ENCODE measurements at places on chromosomes 7 and 10.
A peak's percentile ranks its signal among the peaks of the same experiment; 100 is the strongest.

DNA sequence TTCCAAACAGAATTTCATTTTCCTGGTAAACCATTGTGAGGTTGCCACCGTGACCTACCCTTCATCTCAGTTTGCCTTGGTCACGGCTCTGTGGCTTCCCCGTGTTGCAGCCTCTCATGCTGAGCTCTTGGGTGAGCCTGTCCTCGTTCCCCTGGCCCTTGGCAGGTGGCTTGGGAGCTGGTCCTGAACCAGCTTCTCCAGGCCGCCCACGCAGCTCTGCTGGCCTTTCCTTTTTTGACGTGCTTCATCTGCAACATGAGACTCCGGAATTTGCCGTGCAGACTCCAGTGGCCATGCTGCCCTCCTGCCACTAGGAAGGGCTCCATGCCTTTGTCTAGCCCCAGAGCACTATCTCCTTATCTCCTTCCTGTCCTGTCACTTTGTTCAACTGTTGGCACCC, 93.0 kb upstream of the NPS start:
- no peak overlapping the region for H3K4me3 ChIP-seq
- no peak overlapping the region for H3K27ac ChIP-seq
- H3K27me3 ChIP-seq = no peaks in the 10 kb centered on the region
- no peaks in the 10 kb centered on the region for H3K36me3 ChIP-seq

DNA sequence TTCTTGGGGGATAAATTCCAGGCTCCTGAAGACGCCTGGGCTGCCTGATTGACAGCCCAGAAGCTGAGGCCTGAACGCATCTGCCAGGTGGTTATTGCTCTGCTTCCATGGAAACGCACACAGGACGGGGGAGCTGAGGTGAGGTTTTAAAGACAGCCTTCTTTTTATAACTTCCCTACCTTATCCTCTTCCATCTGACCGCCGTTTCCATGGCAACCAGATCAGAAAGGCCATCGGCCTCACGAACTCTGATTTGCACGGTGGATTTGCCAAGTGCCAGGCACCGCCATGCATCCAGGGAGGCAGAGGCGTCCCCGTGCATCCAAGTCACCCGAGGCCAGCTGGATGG, 260.9 kb downstream of the ADARB2 start:
- H3K36me3 ChIP-seq = no peaks in the 10 kb centered on the region

- H3K27ac ChIP-seq = no peak overlapping the region
- no peak overlapping the region for H3K4me3 ChIP-seq
- no peaks in the 10 kb centered on the region for H3K36me3 ChIP-seq
- H3K27me3 ChIP-seq = no peaks in the 10 kb centered on the region
Measured at GRCh38 chr10:133475821-133476640, 22.3 kb downstream of the SCART1 start.

DNA sequence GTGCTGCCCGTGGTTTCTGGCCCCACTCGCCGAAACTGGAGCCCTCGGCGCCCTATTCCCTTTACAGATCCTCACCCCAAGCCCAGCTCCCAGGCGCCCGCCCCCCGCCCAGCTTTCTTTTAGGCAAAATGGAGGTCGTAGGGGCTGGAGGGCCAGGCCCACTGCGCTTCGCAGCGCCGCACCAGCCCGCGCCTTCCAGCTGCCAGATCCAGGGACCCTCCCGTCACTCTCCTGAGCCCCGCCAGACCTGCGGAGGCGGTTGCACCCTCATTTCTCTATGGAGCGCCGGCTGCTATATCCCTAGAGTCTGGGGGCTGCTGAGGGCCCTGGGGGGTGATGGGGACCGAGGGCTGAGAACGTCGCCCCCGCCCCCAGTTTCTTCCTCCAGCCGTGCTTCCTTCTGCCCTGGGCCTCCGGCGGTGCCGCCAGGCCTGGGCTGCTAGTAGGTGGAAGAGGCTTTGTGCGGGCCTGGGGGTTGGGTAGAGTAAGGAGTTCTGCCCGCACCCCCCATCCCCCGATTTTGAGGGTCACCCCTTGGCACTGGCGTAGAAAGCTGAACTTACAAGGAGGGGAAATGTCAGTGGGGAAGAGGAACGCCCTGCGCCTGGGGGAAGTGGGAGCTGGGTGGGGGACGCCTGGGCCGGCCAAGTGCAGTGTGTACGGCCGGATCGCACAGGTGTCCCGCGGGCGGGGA, 1.0 kb downstream of the GNB2 start:
- DNase-seq = no peak
- peak overlapping the region; percentile 92 for H3K4me3 ChIP-seq
- peak overlapping the region; percentile 75 for H3K27ac ChIP-seq

DNA sequence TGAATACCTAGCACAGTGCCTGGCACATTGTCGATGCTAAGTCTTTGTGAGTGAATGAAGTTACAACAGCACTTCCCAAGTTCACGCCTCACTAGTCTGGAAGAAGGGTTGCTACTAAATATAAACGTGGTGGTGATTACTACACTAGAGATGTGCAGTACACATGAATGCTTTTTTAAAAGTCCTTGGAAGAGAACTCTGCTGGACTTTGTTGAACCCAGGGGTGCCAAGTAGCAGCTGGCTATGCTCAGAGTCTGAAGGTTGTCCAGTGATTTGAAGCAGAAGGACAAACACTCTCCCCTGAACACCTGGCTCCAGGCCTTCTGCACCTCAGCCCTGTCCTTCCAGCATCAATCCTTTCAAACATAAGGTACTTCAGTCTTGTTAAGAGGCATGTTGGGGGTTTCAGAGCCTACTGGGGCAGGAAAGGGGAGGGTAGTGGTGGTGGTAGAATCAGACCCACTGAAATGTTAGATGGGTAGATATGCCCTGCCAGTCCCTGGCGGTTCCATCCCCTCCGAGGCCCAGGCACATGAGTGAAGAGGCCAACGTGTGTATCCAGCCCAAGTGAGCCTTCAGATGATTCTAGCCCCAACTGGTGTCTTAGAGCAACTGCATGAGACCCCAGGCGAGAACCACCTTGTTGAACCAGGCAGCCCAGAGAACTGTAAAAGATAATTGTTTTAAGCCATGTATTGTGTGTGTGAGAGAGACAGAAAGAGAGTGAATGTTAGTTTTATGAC, 94.4 kb downstream of the TAX1BP1 start:
- no peak overlapping the region for H3K27ac ChIP-seq
- no peak for DNase-seq
- H3K4me3 ChIP-seq = no peak overlapping the region

DNA sequence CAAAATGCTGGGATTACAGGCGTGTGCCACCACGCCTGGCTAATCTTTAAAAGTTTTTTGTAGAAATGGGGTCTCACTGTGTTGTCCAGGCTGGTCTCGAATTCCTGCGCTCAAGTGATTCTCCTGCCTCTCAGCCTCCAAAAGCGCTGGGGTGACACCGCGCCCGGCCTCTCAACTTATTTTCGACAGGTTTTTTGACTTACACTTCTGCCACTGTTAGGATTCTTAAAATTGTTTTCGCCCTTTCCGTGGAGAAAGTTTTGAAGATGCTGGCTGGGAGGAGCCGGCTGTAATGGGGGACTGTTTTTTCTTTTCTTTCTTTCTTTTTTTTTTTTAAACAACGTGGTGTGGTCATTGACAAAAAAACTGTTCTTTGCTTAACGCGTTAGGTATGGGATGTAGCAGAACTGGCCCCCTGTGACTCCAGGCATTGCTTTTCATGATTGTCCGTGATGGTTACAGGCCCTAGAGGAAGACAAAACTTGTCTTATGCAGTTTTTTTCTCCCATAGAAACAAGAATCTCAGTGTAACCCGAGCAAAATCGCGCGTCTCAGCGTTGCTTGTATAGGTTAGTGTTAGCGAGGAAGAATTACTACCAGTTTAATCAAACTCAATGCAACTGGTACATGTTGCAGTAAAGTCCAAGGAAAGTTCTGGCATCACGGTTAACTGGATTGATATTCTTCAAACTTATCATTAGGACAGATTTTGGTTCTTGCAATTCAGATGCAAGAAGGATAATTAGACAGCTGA, 72.2 kb downstream of the DAGLB start:
- peak overlapping the region; percentile 93 for H3K27ac ChIP-seq
- H3K27me3 ChIP-seq = no peaks in the 10 kb centered on the region
- H3K4me3 ChIP-seq = peak overlapping the region; percentile 96
- H3K36me3 ChIP-seq = peaks cover 37% of the 10 kb centered on the region
- H3K4me1 ChIP-seq = peaks cover 14% of the 10 kb centered on the region
- DNase-seq = no peak

DNA sequence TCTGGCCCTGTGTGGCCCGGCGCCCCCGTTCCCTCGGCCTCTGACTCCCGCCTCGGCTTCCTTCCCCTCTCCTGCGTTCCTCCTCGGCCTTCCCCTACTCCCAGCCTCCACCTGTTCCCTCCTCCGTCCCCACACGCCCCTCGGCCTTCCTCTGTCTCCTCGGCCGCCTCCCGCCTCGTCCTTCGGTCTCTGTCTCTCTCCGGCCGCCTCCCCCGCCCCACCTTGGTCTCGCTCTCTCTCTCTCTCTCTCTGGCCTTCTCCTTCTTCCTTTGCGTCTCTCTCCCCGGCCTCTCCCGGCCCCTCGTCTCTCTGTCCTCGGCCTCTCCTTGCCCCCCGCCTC, 588 bp downstream of the GET4 start:
- H3K4me3 ChIP-seq = peak overlapping the region; percentile 100
- H3K36me3 ChIP-seq = peaks cover 56% of the 10 kb centered on the region
- peak overlapping the region; percentile 38 for H3K27ac ChIP-seq
- no peaks in the 10 kb centered on the region for H3K27me3 ChIP-seq

- H3K27ac ChIP-seq = no peak overlapping the region
- peaks cover 21% of the 10 kb centered on the region for H3K4me1 ChIP-seq
- H3K36me3 ChIP-seq = no peaks in the 10 kb centered on the region
- no peak overlapping the region for H3K4me3 ChIP-seq
- H3K27me3 ChIP-seq = no peaks in the 10 kb centered on the region
Measured at GRCh38 chr7:98556288-98556687, 60.8 kb upstream of the NPTX2 start.

- no peaks in the 10 kb centered on the region for H3K27me3 ChIP-seq
- no peak overlapping the region for H3K27ac ChIP-seq
- no peaks in the 10 kb centered on the region for H3K4me1 ChIP-seq
- H3K36me3 ChIP-seq = no peaks in the 10 kb centered on the region
- no peak overlapping the region for H3K4me3 ChIP-seq
Measured at GRCh38 chr10:37865957-37866803, 8.8 kb upstream of the ZNF248 start.

DNA sequence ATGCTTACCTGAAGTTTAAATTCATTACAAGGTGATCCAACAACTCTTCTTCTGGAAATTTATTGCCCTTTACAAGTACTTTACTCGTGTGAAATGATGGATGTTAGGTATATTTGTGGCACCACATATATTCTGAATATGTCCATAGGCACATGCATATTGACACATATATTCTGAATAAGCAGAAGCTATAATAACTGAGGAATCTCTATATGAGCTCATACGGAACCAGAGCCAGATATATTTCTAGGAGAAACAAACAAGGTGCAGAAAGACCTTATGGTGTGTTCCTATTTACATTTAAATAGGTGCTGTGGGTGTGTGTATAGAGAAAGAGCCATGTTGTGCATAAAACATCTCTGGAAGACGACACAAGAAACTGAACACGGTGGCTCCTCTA, 456.1 kb upstream of the NPVF start:
- H3K4me3 ChIP-seq = no peak overlapping the region
- peaks cover 8% of the 10 kb centered on the region for H3K27me3 ChIP-seq
- H3K36me3 ChIP-seq = no peaks in the 10 kb centered on the region
- no peaks in the 10 kb centered on the region for H3K4me1 ChIP-seq

DNA sequence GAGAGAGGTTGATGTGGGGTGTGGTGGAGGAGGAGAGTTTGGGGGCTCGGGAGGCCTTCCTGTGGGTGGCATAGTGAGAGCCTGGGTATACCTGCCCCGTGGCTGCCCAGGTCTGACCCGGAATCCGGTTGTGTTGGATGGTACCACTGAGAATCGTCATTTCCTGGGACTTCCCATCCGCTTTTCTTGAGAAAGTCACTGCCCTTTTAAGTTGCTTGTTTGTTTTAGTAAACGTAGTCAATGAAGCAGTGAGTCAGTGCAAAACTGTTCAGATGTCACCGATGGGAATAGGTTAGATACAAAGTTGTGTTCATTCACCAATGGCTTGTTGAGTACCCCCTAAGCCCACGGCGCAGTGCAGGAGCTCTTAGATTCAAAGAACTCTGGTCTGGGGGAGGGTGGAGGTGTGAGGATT, 285.8 kb downstream of the CAMK1D start:
- no peak overlapping the region for H3K27ac ChIP-seq
- H3K4me1 ChIP-seq = peaks cover 6% of the 10 kb centered on the region
- no peaks in the 10 kb centered on the region for H3K27me3 ChIP-seq
- no peaks in the 10 kb centered on the region for H3K36me3 ChIP-seq
